ENCODE measurements at places on chromosomes 7 and 10.
A peak's percentile ranks its signal among the peaks of the same experiment; 100 is the strongest.

DNA sequence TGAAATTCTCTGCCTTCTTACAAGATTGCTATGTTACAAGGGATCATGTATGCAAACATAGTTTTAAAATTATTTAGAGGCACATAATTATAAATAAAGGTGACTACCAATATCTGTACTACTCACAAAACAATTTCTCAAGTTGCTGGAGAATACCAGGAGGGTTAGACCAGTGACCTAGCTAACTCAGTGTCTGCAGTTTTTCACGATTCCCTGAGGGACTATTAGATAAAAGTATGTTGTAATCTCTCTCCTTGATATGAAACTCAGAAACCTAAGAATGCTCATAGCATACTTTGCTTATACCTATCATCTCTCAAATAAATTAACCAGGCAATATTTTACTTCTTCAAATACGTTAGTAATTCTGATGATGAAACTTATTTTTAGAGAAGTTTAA lies 534.0 kb upstream of the ANKRD30A start:
- DNase-seq, result no peak

- no peak for DNase-seq
Observed at GRCh38 chr10:42767906-42768305, 14.7 kb upstream of the BMS1 start.

GRCh38 chr10:22541900-22542299 lies 172.5 kb downstream of the PIP4K2A start:
- DNase-seq, result no peak

DNA sequence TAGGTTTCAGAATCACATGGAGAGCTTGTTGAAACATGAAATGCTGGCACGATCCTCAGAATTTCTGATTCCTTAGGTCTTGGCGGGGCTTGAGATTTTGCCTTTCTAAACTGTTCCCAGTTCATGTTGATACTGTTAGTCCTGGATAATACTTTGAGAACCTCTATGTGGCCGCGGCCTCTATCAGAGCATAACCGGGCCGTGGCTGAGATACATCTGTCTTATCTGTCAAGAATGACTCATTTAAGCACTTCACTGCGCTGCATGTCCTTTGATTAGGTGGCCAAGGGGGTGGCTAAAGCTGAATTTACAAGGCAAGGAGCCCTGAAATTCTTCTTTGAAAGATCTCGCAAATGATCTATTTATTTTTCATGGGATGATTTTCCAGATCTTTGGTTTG lies 66.9 kb downstream of the GALNT17 start:
- no peak for DNase-seq

GRCh38 chr10:118714366-118714765 lies 40.4 kb downstream of the CACUL1 start:
- DNase-seq, result no peak

DNA sequence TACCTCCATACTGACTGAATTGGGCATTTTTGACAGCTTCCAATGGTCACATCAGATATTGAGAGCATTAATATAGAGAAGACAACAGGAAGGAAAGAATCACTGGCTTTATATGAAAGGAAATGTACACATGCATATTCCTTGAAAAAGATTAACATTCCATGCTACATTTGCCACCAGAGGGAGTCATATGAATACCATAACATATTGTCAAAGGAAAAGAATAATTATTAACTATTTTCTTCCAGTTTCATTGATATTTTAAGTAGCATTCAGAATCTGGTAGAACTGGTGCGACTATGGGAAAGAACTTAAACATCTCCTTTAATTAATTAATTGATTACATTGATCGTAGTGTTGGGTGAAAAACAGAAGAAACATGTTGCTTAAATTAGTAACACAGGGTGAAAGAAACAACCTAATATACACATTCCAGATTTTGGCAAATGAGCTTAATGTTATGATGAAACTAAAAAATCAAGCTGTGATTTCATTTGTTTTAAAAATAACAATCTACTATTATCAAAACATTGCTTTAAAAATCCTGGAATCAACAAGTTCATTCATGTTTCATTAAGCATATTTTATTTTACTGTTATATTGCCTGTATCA lies 71.5 kb downstream of the GPR85 start:
- no peak for DNase-seq

- DNase-seq, result no peak
Observed at GRCh38 chr7:74587435-74588126, 69.9 kb upstream of the GTF2I start.

GRCh38 chr10:80196950-80197315 lies 8.4 kb downstream of the ANXA11 start:
- no peak for DNase-seq

DNA sequence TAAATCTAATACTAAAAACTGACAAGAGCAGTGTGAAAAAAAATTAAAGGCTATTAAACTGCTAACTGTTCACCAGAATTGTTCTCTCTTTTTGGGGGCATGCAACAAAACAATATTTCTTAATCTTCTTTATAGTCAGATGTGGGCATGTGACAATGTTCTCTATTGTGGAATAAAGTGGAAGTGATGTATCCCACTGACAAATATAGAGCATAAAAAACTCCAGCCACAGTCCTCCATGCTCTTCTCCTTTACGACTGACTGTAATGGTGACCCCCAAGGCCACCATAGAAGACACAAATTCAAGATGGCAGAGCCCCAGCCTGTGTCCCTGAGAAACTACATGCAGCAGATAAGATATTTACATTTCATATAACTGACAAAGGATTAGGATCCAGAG lies 11.6 kb upstream of the CCDC6 start:
- DNase-seq, result no peak

- no peak for DNase-seq
Observed at GRCh38 chr7:34260279-34260678, 354.9 kb downstream of the BMPER start.

GRCh38 chr7:26631601-26632000 lies 232.8 kb downstream of the SKAP2 start:
- no peak for DNase-seq

DNA sequence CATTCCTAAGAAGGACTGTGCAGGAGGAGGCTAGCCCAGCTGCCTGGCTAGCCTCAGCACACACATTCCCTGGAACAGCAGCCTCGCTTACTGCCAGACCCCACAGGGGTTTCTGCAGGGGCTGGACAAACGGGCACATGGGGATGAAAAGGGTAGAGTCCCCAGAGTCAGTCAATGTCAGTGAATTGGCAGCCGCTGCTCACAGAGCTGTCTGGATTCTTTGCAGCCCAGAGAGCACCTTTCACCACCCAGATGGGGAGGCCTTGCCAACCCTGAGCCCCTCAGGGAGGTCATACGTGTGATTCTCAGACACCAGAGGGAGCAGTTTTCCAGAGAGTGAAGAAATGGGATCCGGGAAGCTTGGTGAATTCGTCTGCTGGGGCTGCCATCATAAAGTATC lies 143.3 kb downstream of the KCNMA1 start:
- DNase-seq, result no peak

DNA sequence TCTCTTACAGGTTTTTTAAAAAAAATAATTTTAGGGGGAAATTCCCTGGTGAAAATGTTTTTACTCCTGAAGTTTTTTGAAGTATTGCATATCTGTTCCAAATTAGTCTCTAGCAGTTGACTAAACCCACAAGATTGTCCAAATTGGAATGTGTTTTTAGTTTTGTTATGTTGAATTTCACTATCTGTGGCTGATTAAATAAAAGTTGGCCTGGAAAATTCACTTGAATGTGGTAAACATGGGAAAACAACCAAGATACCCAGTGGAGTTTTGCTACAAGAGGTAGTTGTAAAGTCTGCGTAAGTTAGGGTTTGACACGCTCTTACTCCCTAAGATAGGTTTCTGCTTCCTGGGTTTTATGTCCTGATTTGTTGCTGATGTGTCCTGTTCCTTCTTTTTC lies 3.3 kb downstream of the TSGA13 start:
- DNase-seq, result no peak

DNA sequence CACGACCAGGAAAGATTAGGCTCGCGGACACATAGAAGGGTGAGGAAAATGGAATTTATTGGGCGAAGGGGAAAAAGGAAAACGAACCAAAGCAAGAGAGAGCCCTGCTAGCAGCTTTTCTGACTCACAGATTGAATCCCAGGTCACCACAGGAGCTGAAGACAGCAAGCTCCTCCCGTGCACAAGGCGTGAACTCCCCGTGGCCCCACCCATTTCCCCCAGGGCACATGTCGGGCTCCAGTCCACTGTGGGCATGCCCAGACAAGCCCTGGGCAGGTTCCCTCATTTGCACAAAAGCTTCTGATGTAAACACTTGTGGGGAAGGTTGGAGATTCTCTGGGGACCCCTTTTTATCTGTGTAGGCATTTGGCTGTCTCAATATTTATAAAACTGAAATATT lies 582.4 kb downstream of the SUGCT start:
- DNase-seq, result no peak

- no peak for DNase-seq
Observed at GRCh38 chr10:71239946-71240795, 27.8 kb downstream of the UNC5B start.

GRCh38 chr7:10657201-10657600 lies 316.5 kb upstream of the PHF14 start:
- DNase-seq, result no peak

DNA sequence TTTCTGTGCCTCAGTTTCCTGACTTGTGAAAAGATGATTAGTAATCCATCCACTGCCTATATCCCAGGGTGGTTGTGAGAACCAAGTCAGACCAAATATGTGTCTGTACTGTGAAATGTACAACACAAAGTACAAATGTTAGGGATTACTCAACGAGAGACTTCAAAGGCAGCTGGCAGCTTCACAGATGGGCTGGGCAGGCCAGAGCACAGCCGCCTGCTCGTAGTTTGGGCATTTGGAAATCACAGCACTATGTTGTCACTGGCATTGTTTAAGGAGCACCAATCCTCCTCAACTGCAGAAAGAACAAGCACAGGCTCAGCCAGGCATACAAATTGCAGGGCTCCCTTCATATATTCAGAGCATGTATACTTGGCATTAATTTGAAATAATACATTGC lies 64.5 kb upstream of the C10orf90 start:
- no peak for DNase-seq

DNA sequence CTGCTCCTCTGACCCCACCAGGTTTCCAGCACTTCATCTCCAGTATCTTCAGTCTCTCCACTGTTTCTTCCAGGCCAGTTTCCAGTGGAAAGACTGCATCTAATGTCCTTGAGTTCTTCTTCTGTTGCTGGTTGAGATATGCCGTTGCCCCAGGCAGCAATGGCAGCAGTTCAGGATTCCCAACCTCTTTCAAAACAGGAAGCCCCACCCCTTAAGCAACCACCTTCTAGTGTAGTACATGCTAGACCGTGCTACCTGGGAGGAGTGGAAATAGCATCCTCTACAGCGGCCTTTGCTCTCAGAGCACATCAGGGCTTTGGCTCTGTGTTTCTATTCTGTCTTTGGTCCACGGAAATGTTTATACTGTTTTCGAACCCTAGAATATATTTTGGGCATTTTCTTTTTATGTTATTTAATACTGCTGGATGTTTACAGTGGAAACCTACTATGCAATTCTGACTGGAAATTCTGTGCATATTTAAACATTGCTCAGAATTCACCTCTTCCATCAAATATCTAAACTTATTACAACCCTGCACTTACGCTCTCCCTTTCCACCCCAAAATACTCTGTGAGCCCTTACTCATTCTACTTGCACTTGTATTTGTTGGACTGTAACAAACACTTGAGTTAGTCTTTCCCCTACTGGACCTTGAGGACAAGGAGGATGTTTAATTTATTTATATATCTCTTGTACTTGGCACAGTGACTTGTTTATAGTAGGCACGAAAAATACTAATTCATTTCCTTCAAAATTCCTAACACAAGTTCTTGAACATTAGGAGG lies 8.5 kb upstream of the BPGM start:
- DNase-seq, result no peak

- no peak for DNase-seq
Observed at GRCh38 chr10:63614371-63614891, 93.2 kb downstream of the REEP3 start.

GRCh38 chr7:48337012-48337621 lies 165.9 kb downstream of the ABCA13 start:
- no peak for DNase-seq

GRCh38 chr7:151631570-151631952 lies 111.9 kb upstream of the RHEB start:
- peak; percentile 23 for DNase-seq

DNA sequence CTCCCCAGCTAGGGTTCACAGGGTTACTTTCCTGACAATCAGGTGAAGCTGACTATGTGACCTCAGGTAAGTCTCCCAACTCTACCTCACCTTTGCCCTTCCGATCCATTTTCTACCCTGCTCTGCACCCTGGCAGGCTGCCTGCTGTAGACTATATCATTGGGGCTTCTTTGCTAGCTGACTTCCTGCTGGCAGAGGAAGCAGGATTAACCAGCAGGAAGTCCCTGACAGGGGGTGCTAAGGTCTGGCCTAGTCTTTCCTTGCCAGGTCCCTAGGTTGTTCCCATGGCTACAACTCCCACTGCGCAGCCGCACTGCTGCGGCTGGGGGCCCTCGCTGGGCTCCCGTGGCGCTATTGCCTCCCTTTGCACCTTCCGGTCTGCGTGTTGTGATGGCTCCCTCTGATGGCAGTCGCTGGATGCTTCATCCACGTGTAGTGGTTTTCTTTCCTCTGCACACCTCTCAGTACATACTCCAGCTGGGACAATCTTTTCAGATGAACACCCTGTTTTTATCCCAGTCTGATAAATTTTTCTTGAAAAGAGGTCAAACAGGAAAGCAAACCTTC lies 365.9 kb downstream of the REEP3 start:
- no peak for DNase-seq

DNA sequence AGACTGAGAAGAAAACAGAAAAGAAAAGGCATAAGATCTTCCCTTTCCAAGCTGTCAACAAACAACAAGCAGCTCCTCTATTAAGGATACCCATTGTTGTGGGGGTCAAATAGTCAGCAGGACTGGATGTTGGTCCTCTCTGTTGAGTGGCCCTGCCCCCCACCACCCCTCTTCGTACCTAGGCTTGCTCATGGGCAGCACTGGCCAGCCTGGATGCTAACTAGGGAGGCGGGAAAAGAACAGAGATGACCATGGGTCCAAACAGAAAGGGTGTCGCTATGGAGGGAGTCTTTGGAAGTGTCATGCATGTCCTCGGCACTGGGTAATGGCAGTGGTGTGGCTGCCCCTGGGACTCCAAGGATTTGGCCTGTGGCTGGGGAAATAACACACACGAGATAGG lies 45.6 kb downstream of the SPDYE5 start:
- DNase-seq, result no peak

DNA sequence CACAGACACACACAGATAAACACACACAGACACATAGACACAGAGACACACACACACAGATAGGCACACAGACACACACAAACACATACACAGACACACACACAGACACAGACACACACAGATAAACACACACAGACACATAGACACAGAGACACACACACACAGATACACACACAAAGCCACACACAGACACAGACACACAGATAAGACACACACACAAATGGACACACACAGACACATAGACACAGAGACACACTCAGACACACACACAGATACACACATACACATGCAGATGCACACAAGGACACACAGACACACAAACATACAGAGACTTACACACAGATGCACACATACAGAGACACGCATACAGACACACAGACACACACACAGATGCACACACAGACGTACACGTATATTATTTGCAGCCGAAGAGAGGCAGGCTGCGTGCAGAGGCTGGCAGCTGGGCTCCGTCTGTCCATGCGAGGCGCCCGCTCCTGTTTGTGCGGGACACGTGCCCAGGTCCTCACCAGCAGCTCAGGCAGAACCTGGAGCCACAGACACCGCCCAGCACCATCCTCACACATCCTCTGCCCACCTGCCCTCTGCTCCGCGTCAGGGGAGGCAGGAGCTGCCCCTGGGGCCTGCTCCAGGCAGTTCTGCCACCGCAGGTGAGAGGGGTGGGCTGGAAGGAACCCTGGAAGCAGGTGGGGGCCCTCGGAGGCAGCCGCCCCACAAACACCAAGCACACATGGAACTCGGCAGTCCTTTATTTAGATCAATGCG lies 1.2 kb downstream of the CALML5 start:
- DNase-seq, result no peak
